ENCODE measurements at places on chromosomes 13 and 19. TPM values are rescaled to one million over a fixed set of nuclear protein-coding genes. Genes with fewer than 3 reads are reported as not detected.

Gene SIGLEC8
- not detected for total RNA-seq

Gene PLIN5
- total RNA-seq, result 0.64 TPM

DNA sequence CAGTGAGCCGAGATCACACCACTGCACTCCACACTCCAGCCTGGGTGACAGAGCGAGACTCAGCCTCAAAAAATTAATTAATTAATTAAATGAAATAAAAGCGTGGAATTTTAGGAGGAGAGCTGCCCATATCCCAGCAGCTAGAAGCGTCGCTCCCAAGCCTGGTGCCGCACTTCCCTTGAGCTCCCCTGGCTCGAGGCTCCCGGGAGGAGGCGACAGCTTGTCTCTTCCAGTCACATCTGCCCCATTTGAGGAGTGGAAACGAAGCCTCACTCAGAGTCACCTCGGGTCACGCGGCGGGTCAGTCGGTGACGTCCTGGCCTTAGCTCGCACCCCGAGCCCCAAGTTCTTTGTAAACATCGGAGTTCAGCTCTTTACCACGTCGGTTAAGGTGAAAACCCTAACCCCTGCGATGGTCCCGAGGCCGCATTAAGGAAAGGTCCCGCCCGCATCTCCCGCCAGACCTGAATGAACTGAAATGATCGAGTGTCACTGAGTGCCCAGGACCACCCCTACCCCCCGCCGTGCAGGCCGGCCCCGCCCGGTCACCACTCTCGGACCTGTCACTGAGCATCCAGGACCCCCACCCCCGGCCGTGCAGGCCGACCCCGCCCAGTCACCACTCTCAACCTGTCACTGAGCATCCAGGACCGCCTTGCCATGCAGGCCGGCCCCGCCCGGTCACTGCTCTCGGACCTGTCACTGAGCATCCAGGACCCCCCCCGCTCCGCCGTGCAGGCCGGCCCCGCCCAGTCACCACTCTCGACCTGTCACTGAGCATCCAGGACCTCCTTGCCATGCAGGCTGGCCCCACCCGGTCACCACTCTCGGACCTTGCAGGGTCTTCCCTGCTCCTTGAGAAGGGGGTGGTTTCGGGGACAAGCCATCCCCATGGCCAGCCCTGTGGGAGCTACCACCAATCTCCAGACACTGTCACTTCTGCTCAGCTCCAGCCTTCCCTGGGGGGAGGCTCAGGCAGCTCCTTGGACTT, 176.9 kb downstream of the KDM4B start:
- no peak for DNase-seq

DNA sequence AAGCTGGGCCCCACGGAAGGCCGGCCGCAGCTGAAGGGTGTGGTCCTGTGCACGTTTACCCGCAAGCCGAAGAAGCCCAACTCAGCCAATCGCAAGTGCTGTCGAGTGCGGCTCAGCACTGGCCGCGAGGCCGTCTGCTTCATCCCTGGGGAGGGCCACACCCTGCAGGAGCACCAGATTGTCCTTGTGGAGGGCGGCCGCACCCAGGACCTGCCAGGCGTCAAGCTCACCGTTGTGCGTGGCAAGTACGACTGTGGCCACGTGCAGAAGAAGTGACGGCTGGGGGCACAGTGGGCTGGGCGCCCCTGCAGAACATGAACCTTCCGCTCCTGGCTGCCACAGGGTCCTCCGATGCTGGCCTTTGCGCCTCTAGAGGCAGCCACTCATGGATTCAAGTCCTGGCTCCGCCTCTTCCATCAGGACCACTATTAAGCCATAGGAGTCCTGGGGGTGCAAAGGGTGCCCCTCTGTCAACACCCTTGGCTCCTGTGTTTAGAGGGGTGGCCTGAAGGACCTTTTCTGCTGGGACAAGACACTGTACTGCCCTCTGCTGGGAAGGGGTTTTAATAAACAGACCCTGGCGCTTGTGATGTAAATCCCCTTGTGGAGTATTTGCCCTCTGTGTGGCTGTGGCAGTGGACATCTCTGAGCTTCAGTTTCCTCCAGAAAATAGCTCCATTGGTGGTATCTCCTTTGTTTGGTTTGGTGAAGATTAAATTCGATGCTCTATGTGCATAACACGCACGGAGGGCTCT, 1.9 kb downstream of the MRPS12 start:
- DNase-seq, result no peak
